ENCODE measurements at places on chromosomes 1 and 21.

GRCh38 chr1:28883242-28883616 is 31.1 kb upstream of the EPB41 start:
- DNase-seq = no peak

- no peak for DNase-seq
These were observed 106.6 kb upstream of the ACTRT2 start for GRCh38 chr1:2914702-2915101.

GRCh38 chr1:246020211-246020954 is 486.7 kb downstream of the SMYD3 start:
- DNase-seq = no peak

DNA sequence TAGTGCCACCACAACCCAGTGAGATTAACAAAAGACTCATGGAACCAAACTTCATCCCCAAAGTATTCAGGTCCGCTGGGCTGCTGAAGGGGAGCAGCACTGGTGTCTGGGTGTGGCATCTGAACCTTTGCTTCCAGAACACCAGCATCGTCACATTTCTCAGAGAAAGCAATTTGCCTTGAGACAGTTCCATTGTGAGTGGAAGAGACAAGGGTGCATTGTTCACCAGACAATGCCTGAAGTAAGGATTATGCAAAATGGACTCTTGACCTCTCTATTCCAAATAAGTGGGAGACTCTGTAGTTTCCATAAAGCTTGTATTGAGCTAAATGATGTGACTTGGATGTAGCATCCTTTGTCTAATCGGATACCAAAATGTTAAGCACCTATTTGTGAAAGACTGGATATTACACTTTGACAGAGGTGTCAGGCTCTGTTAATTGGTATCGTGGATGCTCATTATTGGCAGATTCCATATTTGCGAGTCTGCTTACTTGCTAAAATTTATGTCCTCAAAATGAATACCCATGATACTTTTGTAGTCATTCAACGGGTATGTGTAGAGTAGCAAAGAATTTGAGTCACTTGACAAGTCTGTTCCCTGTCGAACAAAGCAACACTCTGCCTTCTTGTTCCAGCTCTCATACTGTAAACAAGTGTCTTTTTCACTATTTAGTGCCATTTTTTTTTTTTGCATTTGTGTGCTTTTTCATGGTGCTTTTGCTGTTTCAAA is 75.6 kb downstream of the MRPS6 start:
- DNase-seq = no peak

GRCh38 chr1:31978843-31979400 is 34.7 kb upstream of the KHDRBS1 start:
- DNase-seq = no peak

GRCh38 chr1:5622412-5622811 is 369.8 kb downstream of the NPHP4 start:
- no peak for DNase-seq

GRCh38 chr1:177146499-177146898 is 18.0 kb downstream of the ASTN1 start:
- DNase-seq = no peak

DNA sequence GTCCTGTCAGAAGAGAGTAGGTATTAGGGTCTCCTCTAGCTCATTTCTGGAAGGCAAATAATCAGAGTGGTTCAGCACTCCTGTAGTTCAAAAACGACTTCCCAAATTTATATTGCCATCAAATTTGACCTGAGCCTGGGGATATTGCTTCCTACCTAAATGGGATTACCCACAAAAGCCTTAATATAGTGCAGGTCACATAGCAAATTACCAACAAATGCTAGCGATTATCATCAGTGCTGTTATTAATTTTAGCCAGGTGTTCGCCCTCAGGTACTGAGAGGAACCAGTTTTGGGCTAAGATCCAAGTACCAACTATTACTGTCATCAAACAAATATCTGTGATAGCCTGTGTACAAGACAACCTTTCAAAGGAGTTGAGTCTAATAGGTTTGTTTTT is 661.8 kb upstream of the PTBP2 start:
- no peak for DNase-seq

GRCh38 chr1:199163267-199163666 is 524.4 kb downstream of the PTPRC start:
- DNase-seq = no peak

GRCh38 chr1:114270282-114270681 is 116.6 kb upstream of the SYT6 start:
- DNase-seq = no peak
